Eye (tissue), 1 donor: ENCODE measurements at places on chromosomes 4 and X.

GRCh38 chr4:123671636-123672404 is 275.2 kb downstream of the SPRY1 start:
- DNase-seq, result no peak

DNA sequence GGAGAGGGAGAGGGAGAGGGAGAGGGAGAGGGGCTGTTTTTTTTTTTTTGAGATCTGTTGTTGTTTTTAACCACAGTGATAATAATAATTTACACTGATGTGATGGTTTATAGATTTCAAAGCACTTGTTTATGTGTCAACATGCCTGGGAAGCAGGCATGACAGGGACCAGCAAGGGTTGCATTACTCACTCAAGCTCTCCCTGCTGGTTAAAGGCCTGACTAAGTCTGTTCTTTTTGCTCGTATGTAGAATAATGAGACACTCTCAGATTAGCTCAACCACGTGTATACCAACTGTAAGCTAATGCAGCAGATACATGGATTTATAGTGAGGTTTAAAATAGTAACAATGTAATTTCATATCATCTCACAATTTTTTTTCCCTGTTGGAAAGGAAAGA is 134.6 kb upstream of the BOD1L1 start:
- no peak for DNase-seq

DNA sequence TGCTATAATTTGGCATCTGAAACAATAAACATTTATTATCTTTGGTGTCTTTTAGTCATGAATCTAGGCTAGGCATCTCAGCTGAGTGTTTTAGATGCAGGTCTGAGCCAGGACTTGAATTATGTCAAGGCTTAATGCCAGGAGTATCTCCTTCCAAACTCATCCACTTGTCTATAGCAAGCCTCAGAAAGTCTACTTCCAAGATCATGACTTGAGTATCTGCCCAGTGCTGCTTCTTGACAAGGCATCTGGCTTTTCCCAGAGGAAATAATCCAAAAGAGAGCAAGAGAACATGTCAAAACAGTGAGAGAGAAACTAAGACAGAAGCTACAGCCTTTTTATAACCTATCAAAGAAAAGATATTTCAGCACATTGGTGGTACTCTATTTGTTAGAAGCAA is 1052.1 kb upstream of the PCDH10 start:
- no peak for DNase-seq

- no peak for DNase-seq
Observed at GRCh38 chr4:52251864-52252263, 200.8 kb downstream of the SPATA18 start.

GRCh38 chr4:24070117-24070516 is 180.3 kb upstream of the PPARGC1A start:
- DNase-seq, result no peak

GRCh38 chrX:22594766-22595165 is 322.1 kb downstream of the CBLL2 start:
- DNase-seq, result no peak

- no peak for DNase-seq
Observed at GRCh38 chr4:184811526-184812198, 14.1 kb downstream of the ACSL1 start.

DNA sequence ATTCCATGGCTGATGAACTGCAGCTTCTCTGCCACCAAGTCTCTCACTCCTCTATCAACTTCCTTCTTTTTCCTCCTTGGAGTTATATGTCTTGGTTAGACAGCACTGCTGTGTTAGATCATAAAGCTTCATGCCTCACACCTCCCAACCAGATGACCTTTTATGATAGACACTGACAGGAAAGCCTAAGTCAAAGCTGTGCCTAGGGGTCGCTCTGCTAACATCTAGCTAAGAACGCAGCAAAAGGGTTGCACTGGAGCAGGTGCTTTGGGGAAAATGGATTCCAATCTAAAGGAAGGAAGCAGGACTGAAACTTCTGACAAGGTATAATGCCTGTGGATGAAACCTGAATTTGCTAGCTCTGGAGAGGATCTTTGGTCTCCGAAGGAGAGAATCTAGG is 509.7 kb downstream of the SMARCA1 start:
- no peak for DNase-seq

GRCh38 chr4:4658052-4658451 is 116.2 kb upstream of the STX18 start:
- DNase-seq, result no peak

DNA sequence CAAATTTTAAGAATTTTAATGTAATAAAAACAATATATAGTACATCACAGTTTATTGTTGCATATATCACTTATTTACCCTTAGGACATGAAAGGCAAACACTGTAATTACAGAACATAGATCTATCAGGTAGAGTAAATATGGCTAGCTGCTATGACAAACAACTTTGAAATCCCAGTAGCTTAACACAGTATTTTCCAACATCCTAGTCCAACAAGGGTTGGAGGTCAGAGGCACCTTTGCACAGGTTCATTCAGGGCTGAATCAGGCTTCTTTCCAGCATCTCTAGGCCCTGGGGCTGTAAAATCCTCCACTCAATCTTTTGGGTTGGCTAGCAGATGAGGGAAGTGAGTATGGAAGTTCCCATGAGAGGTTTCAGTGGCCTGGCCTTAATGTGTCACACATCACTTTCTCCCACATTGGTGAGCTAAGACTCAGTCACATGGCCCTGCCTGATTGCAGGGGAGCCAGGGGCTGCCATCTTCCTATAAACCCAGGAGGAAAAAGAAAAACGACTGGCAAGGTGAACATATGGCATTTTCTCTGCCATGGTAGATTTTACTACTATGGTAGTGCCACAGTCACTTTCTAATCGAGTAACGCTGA is 32.9 kb downstream of the HERC6 start:
- DNase-seq, result no peak

- DNase-seq, result no peak
Observed at GRCh38 chr4:24395937-24396336, 188.4 kb downstream of the DHX15 start.

GRCh38 chr4:2941138-2942036 is 21.8 kb downstream of the NOP14 start:
- no peak for DNase-seq

GRCh38 chr4:37798616-37799015 is 27.9 kb upstream of the PGM2 start:
- no peak for DNase-seq

DNA sequence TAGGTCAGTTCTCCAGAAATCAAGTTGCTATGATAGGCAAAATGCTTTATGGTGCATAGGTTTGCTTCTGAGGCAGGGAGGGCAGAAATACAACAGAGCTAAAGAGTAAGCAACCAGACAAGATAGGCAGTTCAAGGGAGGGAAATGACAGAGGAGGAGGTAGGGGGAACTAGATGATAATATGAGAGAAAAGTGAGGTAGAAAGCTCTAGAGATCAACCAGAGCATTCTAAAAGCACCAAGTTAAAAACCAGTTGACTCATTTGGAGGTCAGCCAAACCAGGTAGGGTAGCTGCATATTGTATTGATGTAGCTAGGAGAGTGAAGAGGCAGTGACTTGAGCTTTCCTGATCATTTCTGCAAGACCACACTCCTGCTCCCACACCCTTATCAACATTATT is 49.0 kb upstream of the SLC16A2 start:
- DNase-seq, result no peak

DNA sequence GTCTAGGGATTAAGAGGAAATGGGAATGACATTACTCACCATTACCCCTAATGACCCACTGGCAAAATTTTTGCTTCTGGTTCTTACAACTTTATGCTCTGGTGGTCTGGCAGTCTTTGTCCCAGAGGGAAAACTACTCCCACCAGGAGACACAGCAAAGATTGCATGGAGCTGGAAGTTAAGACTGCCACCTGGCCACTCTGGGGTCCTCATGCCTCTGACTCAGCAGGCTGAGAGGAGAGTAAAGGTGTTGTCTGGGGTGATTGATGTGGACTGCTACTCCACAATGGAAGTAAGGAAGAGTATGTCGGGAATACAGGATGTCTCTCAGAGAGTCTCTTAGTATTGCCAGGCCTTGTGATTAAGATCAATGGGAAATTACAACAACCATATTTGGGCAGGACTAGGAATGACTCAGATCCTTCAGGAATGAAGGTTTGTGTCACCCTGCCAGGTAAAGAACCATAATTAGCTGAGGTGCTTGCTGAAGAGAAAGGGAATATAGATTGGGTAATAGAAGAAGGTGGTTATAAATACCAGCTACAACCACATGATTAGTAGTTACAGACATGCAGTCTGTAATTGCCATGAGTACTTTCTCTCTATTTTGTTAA is 215.5 kb downstream of the GPAT3 start:
- DNase-seq, result no peak

DNA sequence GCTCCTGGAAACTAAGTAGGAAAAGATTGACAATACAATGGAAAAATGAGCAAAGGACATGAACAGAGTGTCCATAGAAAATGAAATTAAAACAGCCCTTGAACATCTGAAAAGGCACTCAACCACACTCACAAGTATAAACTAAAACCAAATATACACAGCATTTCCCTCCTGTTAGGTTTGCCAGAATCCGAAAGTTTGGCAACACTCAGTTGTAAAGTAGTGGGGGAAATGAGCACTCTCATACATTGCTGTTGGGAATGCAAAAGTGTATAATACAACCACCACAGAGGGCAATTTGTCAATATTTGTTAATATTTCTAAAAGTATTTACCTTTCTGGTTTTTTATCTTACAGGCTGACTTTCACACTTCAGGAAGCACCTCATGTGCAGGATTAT is 84.2 kb upstream of the TMEM164 start:
- DNase-seq, result no peak

DNA sequence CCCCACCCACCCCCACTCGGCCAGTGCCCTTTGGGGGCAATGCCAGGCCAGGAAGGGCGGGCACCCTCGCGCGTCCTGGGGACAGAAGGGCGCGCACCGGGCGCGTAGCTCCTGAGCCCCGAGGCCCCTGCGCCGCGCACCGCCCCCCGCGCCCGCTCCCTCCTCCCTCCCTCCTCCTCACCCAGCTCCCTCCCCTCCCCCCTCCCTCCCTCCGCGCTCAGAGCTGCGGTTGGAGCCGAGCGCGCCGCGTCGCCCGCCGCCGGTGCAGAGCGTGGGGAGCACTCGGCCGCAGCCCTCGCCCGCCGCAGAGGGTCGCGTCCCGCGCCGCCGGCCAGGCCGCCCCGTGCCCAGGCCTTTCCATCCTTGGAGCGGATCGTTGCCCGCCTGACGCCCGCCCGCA is at the start of gene ATP2B3:
ATP2B3 (plus strand) TSS at position 220 of the 400 bp plus-strand sequence. CDS start 18,606 bp downstream, outside the sequence.
- DNase-seq, result peak; percentile 30

DNA sequence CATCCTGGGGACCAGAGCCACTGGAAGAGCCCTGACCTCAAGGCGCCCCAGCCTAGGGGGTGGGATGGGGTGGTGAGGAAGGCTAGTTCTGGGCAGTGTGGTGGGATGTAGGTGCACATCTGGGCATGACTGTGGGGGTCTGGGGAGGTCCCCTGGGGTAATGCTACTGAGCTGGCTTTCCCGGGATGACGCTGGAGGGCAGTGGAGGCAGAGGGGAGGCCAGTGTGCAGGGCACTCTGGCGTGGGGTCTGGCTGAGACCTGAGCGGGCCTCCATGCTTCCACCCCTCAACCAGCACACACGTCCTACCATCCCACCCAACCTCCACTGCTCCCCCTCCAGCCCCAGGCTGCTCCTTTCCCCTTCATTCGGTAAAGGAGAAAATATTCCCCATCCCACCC is 4.8 kb upstream of the SH3BP2 start:
- DNase-seq, result no peak

DNA sequence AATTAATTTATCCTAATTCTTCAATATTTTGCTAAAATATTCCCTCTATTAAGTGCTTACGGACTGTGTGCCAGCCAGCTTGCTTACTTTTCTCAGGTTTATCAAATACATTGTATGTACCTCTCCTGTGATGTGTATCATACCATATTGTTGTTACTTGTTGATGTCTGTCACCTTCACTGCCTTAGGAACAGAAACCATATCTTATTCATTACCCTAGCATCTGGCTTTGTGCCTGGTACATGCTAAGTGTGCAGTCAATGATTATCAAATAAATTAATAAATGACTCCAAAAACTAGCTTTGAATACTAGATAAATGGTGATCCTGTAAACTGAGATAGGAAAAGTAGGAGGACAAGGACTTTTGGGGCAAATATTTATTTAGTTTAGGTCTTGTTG is 6.9 kb downstream of the CLCN3 start:
- no peak for DNase-seq

- DNase-seq, result no peak
Observed at GRCh38 chr4:154344686-154345085, 146.9 kb downstream of the DCHS2 start.

GRCh38 chr4:139229534-139230039 is 50.4 kb downstream of the MGARP start:
- peak; percentile 81 for DNase-seq

DNA sequence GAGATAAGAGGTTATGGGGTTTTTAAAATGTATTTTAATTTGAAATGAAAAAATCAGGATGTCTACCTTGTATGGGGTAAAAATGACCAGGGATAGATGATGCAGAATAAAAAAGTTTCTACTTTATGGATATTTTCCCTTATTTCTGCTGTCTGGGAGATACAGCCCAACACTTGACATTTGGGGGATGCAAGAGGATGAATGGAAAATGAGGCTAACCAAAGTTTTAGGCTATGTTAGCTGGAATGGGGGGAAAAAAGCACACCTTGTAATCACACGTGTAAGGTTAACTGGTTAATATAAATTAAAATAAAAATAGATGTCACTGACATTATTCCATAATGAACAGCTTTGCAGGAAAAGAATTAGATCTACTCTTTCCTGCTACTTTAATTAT is 1.1 kb downstream of the PRDM8 start:
- peak; percentile 52 for DNase-seq

- DNase-seq, result no peak
Observed at GRCh38 chr4:103410386-103410785, 212.2 kb upstream of the CENPE start.

DNA sequence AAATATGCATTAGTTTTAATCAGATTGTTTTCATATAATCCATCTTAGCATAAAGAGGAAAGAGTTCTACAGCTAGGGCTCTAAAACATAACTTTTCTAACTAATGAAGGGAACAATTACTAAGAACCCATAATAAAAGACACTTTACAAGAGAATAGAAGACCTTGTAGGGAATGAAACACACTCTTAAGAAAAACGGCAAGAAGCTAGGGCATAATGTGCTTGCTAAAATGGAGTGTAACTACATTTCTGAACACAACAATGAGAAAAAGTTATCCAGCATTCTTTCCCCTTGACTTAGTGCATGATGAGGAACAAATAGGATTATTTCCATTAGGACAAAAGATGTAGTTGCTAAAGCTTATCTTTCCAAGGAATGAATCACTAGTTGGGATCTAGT is 54.6 kb downstream of the ARHGAP6 start:
- DNase-seq, result no peak

GRCh38 chr4:153781280-153781679 is 7.6 kb downstream of the SFRP2 start:
- DNase-seq, result no peak

DNA sequence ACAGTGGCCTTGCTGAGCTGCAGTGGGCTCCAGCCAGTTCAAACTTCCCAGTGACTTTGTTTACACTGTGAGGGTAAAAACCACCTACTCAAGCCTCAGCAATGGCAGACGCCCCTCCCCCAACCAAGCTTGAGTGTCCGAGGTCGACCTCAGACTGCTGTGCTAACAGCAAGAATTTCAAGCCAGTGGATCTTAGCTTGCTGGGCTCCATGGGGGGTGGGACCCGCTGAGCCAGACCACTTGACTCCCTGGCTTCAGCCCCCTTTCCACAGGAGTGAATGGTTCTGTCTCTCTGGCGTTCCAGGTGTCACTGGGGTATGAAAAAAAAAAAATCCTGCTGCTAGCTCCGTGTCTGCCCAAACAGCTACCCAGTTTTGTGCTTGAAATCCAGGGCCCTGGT is 168.9 kb upstream of the INTU start:
- DNase-seq, result no peak
